Endothelial cell of umbilical vein (primary cell): ENCODE measurements at places on chromosomes 11 and 22. TPM values are rescaled to one million over a fixed set of nuclear protein-coding genes. Genes with fewer than 3 reads are reported as not detected.
A peak's percentile ranks its signal among the peaks of the same experiment; 100 is the strongest.

DNA sequence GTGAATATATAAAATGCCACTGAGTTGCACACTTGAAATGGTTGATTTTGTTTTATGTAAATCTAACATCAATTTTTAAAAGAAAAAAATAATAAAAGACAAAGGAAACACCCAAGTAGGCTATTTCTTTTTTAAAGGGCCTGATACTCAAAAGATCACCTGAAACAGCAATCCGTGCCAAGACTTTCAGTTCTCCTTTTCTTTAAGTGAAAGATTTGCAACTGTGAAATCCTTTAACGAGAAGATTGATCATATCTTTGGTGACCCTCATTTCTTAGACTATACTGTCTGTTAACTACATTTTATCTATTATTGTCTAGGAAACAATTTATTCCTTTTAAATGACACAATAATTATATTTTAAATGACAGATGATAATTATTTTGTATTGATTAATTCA, 1841.5 kb downstream of the LRRC4C start:
- no peaks in the 10 kb centered on the region for H3K36me3 ChIP-seq
- no peaks in the 10 kb centered on the region for H3K4me1 ChIP-seq
- H3K27ac ChIP-seq, result no peak overlapping the region

- H3K36me3 ChIP-seq, result no peaks in the 10 kb centered on the region
- no peak for DNase-seq
- no peak overlapping the region for H3K4me3 ChIP-seq
- H3K4me1 ChIP-seq, result peaks cover 6% of the 10 kb centered on the region
- H3K27me3 ChIP-seq, result no peaks in the 10 kb centered on the region
- H3K27ac ChIP-seq, result no peak overlapping the region
Measured at GRCh38 chr22:27292542-27293299, 508.8 kb downstream of the MN1 start.

SIPA1 gene
- polyA plus RNA-seq, result 67.5 and 96.5 TPM in 2 replicates

GRCh38 chr11:18171377-18172000, 1.1 kb upstream of the MRGPRX4 start:
- H3K27me3 ChIP-seq, result no peaks in the 10 kb centered on the region
- no peak for DNase-seq
- no peaks in the 10 kb centered on the region for H3K4me1 ChIP-seq

- no peak overlapping the region for H3K27ac ChIP-seq
- no peaks in the 10 kb centered on the region for H3K27me3 ChIP-seq
- H3K4me3 ChIP-seq, result no peak overlapping the region
- no peaks in the 10 kb centered on the region for H3K36me3 ChIP-seq
- no peak for DNase-seq
- H3K4me1 ChIP-seq, result peaks cover 20% of the 10 kb centered on the region
Measured at GRCh38 chr11:94746721-94747120, 21.4 kb upstream of the AMOTL1 start.

DNA sequence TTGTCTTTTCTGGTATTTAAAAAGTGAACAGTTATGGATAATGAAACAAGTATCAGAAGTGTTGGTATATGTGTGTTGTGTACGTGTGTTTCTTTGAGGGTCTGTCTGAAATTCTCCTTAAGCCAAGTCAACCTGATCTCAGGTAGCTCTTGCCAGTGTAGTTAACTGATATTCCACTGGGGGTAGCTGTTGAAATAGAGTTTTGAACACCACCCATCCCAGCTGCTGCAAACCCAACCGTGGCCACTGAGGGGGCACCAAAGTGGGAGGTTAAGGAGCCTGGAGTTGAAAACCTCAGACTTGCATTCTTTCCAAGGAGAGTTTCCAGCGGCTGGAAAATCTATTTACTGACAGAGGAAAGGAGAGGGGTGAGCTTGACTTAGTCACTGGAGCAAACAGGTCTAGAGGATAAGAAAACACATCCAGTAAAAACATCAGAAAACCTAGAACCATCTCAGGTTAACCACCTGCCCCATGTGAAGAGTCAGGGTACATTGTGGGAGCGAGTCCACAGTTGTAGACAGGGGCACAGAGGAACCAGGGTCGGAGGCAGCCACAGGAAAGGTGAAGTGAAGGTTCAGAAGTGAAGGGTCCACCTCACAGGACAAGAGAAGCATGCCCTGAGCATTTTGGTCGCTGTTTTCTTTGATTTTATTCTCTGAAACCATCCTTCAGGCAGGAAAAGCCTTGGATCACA, 8.8 kb upstream of the CUL5 start:
- no peak overlapping the region for H3K27ac ChIP-seq
- H3K4me3 ChIP-seq, result no peak overlapping the region
- peaks cover 2% of the 10 kb centered on the region for H3K27me3 ChIP-seq
- no peaks in the 10 kb centered on the region for H3K4me1 ChIP-seq
- DNase-seq, result peak; percentile 61
- no peaks in the 10 kb centered on the region for H3K36me3 ChIP-seq

GAB4 gene
- not detected in 2 replicates for polyA plus RNA-seq

DNA sequence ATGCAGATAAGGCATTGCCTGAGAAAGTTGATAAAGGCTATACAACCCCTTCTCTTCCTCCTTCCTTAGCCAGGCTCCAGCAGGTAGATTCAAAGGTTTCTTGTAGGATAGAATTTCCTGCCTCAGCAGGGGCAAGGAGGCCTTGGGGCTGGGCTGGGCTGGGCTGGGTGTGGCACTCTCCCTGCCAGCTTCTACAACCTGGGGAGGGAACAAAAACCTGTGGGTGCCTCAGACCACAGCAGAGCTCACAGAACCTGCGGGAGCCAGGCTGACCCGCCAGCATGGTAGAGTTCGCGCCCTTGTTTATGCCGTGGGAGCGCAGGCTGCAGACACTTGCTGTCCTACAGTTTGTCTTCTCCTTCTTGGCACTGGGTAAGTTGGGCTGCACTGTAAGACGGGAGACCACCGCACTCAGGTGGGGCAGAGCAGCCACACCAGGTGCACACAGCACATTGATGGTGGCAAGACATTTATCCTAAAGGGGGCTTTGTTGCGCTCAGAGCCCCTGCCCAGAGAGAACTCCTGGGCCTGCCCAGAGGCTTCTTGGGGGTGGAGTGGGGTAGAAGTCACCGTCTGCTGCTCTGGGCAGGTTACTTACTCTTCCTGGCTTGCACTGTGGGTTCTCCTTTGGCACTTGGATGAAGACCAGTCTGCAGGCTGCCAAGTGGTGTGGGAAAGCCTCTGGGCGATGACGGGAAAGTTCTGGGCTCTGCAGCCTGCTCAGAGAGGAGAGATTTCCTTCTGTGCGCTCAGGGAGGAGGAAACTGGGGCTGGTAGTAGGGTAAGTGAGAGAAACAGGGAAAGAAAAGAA, at the start of gene MOGAT2:
Gene MOGAT2, plus strand, starts transcription at position 231 of the 811 bp plus-strand sequence. Its CDS starts 51 bp downstream, at position 282.
- H3K4me1 ChIP-seq, result no peaks in the 10 kb centered on the region
- no peak for DNase-seq
- no peak within 1 kb of the TSS for H3K4me3 ChIP-seq

DNA sequence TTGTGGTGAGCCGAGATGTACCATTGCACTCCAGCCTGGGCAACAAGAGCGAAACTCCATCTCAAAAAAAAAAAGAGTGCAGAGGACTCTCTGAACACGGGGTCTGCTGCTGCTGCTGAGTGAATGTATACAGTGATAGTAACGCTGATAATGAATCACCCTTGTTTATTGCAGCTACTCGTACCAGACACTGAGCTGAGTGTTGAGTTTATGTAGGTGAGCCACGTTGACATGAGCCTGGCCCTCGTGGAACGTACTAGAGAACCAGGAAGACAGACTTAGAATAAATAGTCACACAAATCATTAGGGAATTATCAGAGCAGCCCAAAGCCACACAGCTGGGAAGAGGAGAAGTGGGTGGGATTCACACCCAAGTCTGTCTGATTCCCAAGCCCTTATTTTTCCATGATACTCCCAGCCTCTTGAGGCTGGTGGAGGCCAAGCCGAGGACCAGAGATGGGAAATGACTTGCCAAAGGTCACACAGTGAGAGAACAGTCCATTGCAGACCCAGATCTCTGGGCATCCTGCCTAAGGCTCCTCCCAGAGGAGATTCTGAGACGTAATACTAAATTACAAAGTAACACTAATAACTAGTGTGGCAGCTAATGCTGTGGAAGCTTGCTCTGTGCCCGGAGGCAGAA, 34.8 kb downstream of the MB start:
- H3K4me1 ChIP-seq, result no peaks in the 10 kb centered on the region
- H3K27me3 ChIP-seq, result peaks cover 2% of the 10 kb centered on the region
- no peak overlapping the region for H3K27ac ChIP-seq
- H3K36me3 ChIP-seq, result no peaks in the 10 kb centered on the region
- DNase-seq, result no peak

- H3K4me3 ChIP-seq, result no peak overlapping the region
- no peaks in the 10 kb centered on the region for H3K4me1 ChIP-seq
Measured at GRCh38 chr11:20963596-20963995, 294.2 kb downstream of the NELL1 start.

MAPK11 gene
- 22.8 and 30.2 TPM in 2 replicates for polyA plus RNA-seq

DNA sequence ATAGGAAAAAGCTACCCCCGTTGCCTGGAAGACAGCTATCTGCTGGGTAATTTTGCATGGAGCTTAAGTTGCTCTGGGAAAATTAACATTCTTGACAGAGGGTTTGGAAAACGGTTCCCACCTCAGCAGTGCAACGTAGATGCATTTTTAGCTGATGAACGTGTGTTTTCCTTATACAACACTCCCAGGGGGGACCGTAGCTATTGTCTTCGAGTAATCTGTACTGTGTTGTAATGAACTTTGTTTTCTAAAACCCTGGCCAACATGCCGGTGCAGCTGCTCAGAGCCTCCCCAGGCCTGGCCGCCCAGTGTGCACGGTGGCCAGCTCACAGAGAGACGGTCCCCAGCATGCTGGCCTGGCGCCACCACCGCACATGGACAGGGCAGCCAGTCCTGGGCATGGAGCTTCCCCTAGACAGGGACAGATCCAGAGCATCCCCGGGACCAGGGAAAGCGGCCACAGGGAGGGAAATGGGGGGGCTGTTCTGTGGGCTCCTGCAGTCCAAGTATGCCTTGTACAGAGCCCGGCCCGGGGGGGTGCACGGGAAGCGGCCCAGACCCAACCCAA, 2.2 kb downstream of the TNNT3 start:
- H3K27me3 ChIP-seq, result no peaks in the 10 kb centered on the region
- no peak overlapping the region for H3K27ac ChIP-seq
- no peak for DNase-seq
- no peak overlapping the region for H3K4me3 ChIP-seq
- no peaks in the 10 kb centered on the region for H3K36me3 ChIP-seq

NPAS4 gene
- polyA plus RNA-seq, result not detected in 2 replicates

DNA sequence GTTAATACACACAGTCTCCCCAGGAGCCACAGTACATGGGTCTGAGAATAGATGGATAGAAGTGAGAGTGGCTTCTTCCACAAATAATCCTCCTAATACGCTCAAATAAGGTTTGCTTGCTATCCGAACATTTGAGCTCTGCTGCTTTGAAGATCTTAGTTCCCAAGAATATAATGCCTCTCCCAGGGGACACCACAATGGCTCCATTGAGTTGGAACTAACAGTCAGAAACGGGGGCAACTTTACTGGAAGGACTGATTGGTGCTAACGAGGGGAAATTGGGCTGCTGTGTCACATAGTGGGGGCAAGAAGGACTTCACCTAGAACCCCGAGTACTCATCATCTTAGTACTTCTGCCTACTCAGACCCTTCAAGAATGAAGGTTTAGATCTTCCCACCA, 66.2 kb downstream of the IGLL5 start:
- H3K4me3 ChIP-seq, result no peak overlapping the region
- no peak for DNase-seq
- H3K27ac ChIP-seq, result no peak overlapping the region

GRCh38 chr11:128766591-128767081, 72.8 kb downstream of the FLI1 start:
- H3K4me1 ChIP-seq, result no peaks in the 10 kb centered on the region
- no peak overlapping the region for H3K27ac ChIP-seq
- no peaks in the 10 kb centered on the region for H3K27me3 ChIP-seq
- no peak for DNase-seq
- H3K4me3 ChIP-seq, result no peak overlapping the region
- H3K36me3 ChIP-seq, result peaks cover 80% of the 10 kb centered on the region

DNA sequence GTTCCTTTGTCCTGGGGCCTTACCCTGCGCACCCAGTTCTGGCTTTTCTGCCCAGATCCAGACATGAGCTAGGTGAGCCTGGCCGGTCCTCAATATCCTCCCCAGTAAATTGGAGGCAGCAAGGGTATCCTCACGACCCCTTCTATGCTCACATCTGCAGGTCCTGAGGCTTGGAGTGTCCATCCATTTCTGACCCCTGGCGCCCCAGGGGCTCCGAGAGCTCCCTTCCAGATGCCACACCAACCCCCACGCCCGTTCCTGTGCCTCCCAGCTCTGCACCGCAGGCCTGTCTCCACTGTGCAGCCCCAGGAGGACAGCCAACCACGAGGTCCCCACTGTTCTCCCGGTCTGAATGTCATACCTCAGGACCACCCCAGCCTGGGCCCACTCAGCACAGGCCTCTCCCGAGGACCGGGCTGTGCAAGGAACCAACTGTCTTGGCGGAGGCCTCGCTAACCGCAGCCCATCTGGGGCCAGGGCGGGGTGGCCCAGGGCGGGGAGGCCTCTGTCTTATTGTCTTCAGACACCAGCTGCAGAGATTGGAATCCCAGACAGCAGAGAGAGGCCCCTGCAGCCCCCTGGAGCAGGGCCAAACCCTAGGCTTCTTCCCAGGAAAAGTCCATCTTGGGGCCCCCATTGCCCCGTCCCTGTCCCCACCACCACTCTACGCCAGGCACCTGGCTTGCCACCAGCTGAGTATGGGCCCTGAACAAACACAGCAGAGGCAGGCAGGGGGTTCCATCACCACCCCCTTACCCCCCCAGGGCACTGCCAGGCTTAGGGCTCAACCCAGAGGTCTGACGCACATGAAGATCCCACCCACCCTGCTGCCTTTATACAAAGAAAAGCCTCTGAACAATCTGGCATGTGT, 39.3 kb downstream of the ALX4 start:
- peaks cover 20% of the 10 kb centered on the region for H3K4me1 ChIP-seq
- DNase-seq, result no peak
- H3K27ac ChIP-seq, result peak overlapping the region; percentile 87
- H3K4me3 ChIP-seq, result no peak overlapping the region
- H3K27me3 ChIP-seq, result no peaks in the 10 kb centered on the region

DNA sequence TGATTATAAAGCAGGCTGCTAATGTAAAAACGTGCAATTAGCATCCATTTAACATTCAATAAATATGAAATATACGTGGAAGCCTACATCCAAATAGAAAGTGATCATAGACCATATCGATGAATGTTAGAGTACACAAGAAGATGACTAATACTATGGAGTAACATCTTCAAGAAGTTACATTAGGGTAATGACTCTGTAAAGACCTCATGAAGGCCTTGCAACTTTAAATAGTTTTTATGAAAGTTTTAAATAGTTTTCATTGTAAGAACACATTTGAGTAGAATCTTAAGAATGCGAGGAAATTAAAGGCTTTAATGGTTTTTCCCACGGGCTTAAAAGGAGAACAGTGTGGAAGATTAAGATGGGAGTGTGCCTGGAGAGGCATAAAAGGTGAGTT, 1.4 kb downstream of the TRIM34 start:
- H3K4me3 ChIP-seq, result no peak overlapping the region
- no peaks in the 10 kb centered on the region for H3K27me3 ChIP-seq
- peaks cover 14% of the 10 kb centered on the region for H3K4me1 ChIP-seq
- DNase-seq, result no peak
- no peak overlapping the region for H3K27ac ChIP-seq

RAB38 gene
- 2.4 and 3.0 TPM in 2 replicates for polyA plus RNA-seq

- peak; percentile 34 for DNase-seq
- peaks cover 5% of the 10 kb centered on the region for H3K27me3 ChIP-seq
- peaks cover 11% of the 10 kb centered on the region for H3K4me1 ChIP-seq
- H3K27ac ChIP-seq, result no peak overlapping the region
Measured at GRCh38 chr11:10414659-10415058, 40.4 kb upstream of the AMPD3 start.
